Activated CD4-positive, alpha-beta T cell treated with anti-CD3 and anti-CD28 coated beads for 36 hours (primary cell): ENCODE measurements at places on chromosomes 2 and 18. TPM values are rescaled to one million over a fixed set of nuclear protein-coding genes. Genes with fewer than 3 reads are reported as not detected.

GRCh38 chr2:106270471-106270891, 76.4 kb upstream of the UXS1 start:
- DNase-seq: no peak

GRCh38 chr2:67346718-67347407, 50.3 kb upstream of the ETAA1 start:
- no peak for DNase-seq

Gene DGKD
- total RNA-seq: 57.0 TPM

DNA sequence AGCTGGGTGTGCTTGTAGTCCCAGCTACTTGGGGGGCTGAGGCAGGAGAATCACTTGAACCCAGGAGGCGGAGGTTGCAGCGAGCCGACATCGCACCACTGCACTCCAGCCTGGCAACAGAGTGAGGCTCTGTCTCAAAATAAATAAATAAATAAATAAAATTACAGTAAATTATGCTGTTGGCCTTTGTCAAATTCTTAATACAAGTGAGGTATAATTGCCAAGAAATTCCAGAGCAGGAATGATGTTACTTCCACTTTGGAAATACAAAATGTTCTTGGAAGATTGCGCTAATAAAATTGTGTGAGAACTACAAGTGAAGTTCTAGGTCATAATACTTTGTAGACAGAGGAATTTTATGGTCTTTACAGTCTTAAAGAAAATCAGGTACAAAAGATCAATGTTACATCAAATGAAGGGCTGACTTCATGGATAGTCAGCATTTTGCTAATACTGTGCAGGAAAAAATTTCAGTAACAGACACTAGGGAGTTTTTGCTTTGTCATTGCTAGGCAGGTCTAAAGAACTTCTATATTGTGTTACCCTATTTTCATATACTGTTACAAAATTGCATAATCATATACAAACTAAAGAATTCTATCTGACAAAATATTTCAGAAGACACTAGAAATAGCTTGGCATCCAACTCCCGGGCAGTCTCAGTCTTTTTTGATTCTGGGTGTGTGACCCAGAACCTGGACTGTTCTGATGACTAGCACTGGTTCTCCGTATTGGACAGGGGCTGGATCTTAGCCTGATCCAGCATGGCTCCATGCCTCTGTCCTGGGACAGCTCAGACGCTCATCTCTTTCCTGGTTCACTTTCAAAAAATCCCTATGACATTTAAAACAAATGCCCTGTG, 76.0 kb upstream of the STK17B start:
- DNase-seq: no peak

DNA sequence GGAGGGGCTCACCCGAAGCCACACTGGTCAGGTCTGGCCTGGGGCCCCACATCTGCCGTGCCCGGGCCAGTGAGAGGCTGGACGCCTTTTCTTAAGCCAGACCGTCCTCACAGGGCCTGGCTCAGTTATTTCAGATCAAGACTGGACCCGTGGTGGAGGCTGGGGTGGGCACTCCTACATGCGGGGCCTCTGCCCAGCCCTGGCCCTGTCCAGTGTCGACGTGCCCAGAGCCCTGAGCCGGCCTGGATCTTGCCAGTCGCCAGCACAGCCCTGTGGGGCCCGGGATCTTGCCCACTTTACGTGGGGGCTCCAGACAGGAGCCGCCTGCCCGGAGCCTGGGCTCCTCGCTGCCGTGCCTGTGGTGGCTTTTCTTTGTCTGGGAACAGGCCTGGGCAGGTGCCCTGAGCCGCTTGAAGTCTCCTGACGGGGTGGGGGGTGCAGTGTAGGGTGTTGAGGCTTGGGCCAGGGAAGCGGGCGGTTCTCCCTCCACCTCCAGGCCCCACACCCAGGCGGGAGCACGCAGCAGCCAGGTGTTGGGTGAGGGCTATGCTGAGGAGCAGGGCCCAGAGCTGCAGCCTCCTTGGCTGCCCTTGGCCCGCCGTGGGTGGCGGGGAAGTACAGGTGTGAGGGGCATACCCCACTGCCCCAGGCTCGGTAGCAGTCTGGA, 6.0 kb downstream of the GPC1 start:
- no peak for DNase-seq

- peak; percentile 96 for DNase-seq
Observed at GRCh38 chr2:231713730-231714638, 5.7 kb downstream of the PTMA start.

Gene RASGRP3
- total RNA-seq: 4.5 TPM

DNA sequence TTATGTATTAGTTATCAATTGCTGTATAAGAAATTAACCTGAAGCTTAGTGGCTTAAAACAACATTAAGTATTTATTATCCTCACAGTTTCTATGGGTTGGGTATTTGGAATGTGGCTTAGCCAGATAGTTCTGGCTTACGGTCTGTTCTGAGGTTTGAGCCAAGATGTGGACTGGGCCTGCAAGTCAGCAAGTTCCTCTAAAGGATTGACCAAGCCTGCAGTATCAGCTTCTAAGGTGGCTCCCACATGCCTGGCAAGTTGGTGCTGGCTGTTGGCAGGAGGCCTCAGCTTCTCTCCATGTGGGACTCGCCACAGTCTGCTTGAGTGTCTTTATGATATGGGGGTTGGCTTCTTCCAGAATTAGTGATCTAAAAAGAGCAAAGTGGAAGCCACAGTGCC, 45.0 kb upstream of the TCF4 start:
- no peak for DNase-seq

- DNase-seq: peak; percentile 3
Observed at GRCh38 chr18:48819781-48820482, 130.8 kb downstream of the SMAD7 start.

Gene ALMS1
- total RNA-seq: 19.2 TPM

DNA sequence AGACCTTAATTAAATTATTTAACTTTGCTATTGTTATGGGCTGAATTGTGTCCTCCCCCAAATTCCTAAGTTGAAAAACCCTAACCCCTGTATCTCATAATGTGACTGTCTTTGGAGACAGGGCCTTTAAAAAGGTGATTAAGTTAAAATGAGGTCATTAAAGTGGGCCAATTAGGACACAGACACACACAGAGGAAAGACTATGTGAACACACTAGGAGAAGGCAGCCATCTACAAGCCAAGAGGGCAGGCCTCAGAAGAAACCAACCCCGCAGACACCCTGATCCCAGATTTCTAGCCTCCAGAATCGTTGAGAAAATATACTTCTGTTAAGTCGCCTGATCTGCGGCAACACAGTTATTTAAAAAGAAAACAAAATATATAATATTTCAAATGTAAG, 6.4 kb downstream of the STK17B start:
- no peak for DNase-seq

Gene ASB18
- total RNA-seq: not detected
